ENCODE measurements at places on chromosomes 12 and 14. TPM values are rescaled to one million over a fixed set of nuclear protein-coding genes. Genes with fewer than 3 reads are reported as not detected.

DNA sequence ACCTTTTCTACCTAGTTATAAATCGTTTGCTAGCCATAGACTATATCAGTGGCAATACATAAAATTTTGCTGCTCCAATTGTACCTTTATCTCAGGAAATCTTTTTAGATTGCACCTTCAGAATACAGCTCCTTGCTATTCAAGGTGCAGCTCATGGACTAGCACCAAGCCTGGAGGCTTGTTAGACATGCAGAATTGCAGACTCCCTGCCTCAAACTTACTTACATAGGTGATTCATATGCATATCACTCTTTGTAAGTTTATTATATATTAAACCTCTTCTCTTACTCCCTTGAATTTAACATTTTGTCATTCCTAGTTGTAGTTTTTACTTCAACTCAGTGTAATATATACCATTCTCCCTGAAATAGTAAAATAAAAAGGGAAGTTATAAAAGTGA, 195.4 kb upstream of the PDZRN4 start:
- no peak for DNase-seq

DNA sequence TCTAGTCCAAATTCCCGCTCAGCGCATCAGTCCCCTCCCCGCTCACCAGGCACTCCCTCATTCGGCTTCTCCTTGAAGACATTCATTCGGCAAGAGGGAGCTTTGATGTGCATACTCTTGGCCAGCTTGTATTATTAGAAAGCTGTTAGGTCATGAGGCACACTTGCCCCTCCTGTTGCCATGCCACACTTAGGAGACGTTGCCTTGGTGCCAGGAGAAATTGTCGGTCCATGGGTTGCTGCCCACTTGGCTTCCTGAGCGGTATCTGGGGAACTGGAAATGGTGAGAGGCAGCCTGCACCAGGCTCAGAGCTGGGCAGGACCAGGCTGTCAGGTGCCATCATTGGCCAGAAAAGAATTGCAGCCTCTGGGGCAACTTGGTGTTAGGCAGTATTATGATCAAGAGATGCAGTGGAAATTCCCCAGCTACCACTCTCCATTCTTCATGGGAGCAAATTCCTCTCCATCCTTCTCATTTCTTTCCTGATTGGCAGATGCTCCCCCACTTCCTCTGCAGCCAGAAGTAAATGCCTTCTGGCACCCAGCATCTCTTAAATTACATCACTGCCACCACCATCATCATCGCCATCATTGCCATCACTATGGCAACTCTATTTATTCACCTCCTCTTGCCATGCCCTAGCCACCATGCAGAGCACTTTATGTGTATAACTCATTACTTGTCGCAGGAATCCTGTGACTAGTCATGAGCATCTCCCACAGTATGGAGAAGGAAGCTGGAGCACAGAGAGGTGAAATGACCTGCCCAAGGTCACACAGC, 12.4 kb downstream of the CABP1 start:
- DNase-seq = no peak

Gene BMP4
- total RNA-seq = 13.2 TPM

Gene ANO4
- total RNA-seq = 0.20 TPM

GRCh38 chr14:69408331-69408960, 10.0 kb downstream of the SLC39A9 start:
- DNase-seq = no peak

Gene JAG2
- 27.0 TPM for total RNA-seq

- no peak for DNase-seq
Observed at GRCh38 chr14:56322531-56322930, 204.3 kb downstream of the PELI2 start.

- DNase-seq = no peak
Observed at GRCh38 chr12:66072135-66072534, 58.4 kb downstream of the LLPH start.

All from skin of body (tissue), 3 donors.